NCI-H1694 (cell line): ENCODE measurements at places on chromosomes 5 and 9.

DNA sequence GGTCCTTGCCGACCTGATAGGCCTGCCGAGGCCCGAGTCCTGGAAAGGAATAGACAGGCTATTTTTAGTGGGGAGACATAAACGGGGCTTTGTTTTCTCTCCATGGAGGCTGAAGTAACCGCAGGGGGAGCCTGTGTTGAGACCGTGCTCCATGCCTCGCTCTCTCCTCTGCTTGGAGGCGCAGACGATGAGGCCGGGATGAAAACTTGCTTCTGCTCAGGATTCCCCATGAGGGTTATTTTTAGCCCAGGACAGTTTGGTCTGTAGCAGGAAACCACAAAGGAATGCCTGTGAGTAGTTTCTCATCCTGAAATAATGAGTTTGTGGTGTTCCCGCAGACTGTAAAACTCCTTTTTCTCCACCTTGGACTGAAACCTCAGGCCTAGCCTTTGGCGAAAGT lies 81.9 kb upstream of the RARS1 start:
- DNase-seq = no peak

GRCh38 chr9:97848215-97848479 lies 4.9 kb upstream of the FOXE1 start:
- no peak for DNase-seq

DNA sequence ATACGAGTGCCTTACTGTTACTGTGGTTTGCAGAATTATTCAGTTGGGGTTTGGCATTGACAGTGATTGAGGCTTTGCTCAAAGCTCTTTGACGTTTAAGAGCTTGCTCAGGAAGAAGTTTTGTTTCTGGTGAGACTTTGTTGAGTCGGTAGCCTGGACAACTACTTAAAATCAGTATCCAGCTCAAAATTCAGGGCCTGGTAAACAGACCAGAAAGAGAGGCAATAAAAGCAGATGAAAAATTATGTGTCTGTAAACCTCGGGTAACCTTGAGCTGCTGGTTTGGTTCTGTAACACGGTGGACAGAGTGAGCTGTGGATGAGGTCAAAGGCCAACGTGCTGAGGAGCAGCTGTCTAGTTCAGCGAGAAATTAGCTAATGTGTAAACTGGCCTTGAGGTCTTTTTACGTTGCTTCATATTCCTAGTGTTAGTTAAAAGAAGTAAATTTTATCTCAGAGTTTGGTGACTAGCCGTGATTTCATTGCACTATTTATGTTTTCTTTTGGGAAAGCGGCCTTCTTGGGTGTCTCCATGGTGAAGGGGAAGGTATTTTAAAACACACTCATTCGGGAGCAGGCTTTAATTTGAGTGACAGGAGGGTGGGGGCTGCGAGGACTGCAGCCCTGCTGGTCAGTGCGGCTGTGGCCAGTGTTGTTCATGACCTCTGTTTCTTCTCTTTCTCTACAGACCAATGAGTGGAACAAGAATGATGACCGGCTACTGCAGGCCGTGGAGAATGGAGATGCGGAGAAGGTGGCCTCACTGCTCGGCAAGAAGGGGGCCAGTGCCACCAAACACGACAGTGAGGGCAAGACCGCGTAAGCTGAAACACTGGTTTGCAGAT lies 82.0 kb upstream of the TTC23L start:
- no peak for DNase-seq

- DNase-seq = no peak
Observed at GRCh38 chr5:41335596-41336181, 122.4 kb upstream of the C6 start.

DNA sequence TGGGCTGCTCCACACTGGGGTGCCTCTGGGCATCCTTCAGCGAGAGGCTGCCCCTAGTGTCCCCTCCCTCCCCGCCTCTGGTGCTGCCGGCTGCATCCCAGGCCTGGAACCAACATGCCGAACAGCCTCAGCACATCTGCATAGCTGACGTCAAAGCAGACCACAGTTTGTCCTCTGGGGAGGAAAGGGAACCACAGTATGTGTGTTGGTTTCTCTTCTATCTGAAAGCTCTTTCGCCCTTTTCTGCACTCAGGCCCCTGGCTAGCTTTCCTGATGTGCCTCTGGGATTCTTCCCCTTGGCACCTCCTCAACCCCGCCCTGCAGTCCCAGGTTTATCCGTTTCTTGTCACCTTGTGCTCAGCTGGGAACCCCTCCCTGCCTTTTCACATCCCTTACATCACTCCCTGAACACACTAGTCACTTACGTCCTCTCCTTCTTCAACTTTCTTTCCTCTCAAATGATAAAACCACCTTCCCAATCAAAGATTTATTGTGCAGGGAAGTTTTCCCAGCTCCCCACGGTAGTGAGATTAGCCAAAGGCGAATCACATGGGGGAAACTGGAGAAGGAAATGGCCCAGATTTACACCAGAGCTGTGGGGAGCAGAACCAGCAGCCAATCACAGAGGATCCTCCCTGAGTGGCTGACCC lies 35.5 kb upstream of the B4GALT1 start:
- DNase-seq = no peak

GRCh38 chr9:124800306-124801259 lies 23.6 kb downstream of the OLFML2A start:
- peak; percentile 41 for DNase-seq

GRCh38 chr9:90827181-90827871 lies 25.7 kb downstream of the SYK start:
- no peak for DNase-seq

GRCh38 chr9:138071731-138072130 lies 194.1 kb downstream of the CACNA1B start:
- no peak for DNase-seq

DNA sequence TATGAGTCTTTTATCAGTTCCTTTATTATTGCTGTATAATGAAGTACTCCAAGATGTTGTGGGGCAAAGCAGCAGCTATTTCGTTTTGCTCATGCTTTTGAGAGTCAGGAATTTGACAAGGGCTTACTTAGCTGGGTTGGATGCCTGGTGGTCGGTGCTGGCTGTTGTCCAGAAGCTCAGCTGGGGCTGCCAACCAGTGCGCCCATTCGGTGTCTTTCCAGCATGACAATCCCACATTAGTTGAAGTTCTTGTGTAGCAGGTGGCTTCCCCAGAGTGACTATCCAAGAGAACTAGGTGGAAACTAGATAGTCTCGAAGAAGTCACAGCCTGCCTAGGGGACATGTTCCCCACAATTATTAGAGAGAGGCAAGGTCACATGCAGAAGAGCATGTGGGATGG lies 3.4 kb upstream of the FLT4 start:
- DNase-seq = no peak

DNA sequence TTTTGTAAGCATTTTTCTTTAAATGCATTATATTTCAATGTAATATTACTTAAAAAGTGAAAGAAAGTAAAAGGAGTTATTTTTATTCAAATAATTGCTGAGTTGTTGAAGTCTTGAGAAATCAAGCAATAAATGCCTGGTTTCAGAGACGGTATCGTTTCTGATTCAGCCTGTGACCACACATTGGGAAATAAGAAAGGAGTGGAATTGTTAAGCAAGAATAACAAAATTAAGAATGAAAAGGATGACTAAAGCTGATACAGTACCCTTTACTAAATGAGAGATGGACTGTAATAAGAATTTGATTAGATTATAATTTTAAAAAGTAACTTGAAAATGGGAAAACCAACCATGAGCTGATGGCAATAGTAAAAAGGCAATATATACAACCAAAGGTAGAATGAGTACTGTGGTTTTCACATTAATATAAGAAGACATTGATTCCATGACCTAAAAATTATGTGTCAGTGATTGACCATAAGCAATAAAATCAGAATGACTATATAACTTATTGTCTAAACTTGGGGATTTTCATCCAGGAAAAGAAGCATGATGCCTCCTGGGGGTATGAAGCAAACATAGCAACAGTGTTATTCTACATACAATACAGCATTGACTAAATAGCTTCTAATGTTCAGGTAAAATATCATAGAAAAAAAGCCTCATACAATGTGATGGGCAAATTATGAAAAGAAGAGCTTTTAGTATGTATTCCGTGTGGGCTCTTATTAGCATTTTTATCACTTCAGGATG lies 101.9 kb upstream of the PRDM9 start:
- no peak for DNase-seq

DNA sequence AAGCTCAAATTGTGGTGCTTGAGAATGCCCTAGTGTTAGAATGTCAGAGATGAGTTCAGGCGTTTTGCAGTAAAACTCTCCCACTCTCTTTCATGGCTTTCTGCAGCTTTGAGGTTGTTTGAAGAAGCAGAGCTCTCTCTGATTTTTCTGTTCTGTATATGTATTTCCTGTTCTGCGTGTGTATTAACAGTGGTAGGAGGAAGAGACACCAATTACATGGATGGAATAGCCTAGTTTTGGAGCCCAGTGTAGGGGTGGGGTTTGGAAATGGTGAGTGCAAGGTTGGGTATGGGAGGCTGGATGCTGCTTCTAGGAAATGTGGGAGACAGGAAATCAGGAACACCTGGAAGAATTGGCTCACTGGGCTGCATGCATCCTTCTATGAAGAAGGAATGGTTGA lies 12.4 kb downstream of the LARP1 start:
- no peak for DNase-seq

DNA sequence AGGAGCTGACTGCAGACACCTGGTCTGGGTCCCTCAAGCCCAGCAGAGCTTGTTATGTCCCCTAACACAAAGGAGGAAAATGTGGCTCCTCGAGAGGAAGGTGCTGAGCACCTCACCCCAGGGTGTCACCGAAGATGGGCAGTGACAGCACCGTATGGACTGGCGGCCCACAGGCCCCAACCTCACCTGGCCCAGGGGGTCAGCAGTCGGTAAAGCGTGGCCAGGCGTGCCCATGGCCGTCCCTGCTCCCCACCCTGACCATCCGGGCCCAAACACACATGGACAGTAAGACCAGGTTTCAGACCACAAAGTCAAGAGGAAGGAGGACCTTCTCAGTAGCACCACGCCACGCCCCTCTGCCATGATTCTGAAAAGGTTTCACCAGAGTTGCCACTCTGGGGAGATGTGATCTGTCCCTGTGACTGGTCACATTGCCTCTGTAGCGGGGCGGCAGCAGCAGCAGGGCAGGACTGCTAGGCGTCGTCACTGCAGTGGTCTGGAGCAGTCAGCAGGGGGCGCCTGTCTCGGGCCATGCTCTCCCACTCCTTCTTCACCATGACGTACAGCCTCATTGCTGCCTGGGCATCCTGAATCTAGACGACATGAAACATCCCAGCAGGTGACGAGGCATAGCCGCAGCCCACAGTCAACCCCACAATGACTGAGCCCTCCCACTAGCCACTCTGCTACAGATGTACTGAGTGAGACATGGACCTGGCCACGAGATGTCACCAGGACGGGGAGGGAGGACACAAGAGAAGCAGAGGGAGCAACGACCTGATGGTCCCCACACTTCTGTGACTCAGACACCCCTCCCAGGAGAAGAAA lies 11.1 kb downstream of the REXO4 start:
- peak; percentile 76 for DNase-seq

GRCh38 chr5:169595172-169595820 lies 11.7 kb downstream of the SPDL1 start:
- DNase-seq = no peak

DNA sequence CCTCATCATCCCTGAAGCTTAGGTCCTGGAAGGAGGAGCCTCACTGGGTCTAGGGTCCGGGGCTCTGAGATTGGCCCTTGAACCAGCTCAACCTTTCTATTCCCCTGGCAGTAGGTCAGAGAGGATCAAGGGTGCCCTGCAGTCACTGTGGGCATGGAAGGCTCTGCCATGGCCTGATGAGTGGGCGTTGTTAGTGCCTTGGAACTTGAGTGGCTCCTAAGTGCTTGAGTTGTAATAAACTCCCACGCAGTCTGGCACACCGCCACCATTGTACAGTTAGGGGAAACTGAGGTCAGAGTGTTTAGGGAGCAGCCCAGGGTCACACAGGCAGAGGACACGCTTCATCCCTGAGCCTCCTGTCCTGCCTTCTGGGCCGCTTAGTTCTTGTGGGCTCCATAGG lies 10.4 kb upstream of the SYNPO start:
- DNase-seq = no peak

DNA sequence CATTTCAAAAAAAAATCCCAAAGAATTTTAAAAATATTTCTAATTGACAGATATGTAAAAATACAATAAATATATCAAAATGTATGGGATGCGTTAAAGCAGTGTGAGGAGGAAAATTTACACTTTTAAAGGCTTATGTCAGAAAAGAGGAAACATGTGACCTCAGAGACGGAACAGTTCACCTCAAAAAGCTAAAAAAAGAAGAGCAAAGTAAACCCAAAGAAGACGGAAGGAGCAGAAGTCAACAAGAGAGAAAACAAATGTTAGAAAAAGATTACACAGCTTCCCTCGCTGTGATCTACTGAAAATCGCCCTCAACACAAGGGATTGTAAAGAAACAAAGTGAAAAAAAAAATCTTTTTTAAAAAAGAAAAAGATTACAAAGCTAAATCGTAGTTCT lies 186.9 kb downstream of the AUH start:
- DNase-seq = no peak

DNA sequence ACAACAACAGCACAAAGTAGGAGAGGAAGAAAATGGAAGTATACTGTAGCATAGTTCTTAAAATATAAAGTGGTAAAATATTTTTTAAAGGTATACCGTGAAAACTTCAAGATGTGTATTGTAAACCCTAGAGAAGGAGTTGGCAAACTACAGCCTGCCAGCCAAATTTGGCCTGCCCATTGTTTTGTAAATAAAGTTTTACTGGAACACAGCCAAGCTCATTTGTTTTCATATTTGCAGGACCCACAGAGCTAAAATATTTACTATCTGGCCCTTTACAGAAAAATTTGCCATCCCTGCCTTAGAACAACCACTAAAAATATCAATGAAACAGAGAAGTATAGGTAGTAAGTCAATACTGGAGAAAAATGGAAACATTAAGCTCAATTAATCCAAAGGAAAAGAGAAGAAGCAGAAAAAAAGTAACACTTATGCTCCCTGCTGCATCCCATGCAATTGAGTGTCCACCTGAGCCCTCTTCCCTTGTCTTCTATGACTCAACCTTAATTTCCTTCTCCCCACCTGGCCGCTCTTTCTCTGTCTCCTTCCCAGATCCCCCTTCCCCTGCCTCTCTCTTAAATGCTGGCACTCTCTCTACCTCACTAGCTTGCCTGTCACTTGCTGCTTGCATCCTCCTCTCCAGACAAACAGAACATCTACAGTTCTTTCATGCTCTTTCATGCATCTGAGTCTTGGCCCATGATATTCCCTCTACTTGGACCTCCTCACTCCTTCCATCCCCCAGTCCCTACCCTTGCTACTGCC lies 50.6 kb upstream of the FER start:
- no peak for DNase-seq

DNA sequence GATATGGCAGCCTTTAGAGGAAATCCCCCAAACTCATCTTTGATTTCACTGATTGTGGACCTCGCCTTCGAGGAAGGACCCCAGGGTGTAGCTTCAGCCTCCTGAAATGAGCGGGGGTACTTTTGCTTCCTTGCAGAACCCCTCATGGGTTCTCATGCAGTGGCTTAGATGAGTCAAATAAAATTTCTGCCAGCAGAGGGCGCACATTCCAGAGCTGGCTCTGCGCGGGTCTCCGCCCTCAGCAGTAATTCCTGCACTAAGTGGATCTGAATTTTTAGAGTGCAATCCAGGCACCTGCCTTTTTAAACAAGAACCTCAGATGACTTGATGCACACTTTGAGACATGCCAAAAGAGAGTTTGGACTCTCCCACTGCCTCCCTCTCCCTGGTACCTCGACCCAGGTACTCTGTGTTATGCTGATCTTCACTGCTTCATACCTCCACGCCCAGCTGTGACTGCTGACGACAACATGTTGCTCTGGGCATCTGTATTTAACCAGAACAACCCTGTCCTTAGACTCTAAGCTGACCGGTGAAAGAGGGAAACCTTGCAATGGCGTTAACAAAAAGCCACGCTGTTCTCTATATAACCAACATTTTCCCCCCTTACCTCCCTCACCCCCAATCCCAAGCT lies 7.3 kb downstream of the EGFLAM start:
- DNase-seq = peak; percentile 67

- DNase-seq = no peak
Observed at GRCh38 chr5:29414681-29415080, 1778.8 kb upstream of the CDH6 start.
